Endodermal cell (in vitro differentiated cells): ENCODE measurements at places on chromosomes 3 and 15. TPM values are rescaled to one million over a fixed set of nuclear protein-coding genes. Genes with fewer than 3 reads are reported as not detected.
A peak's percentile ranks its signal among the peaks of the same experiment; 100 is the strongest.

The TF gene
- total RNA-seq: 1.3 to 4.1 TPM (median 3.0 TPM) in 3 replicates

The DNAH1 gene
- 2.9 to 6.7 TPM (median 5.5 TPM) in 3 replicates for total RNA-seq

The GABRG3 gene
- total RNA-seq: 0.53 to 0.84 TPM in 2 of 3 replicates, not detected in the other

The A4GNT gene
- not detected in 3 replicates for total RNA-seq

The CISH gene
- 1.6 and 2.0 TPM in 2 replicates for total RNA-seq

- no peaks in the 10 kb centered on the region for H3K36me3 ChIP-seq
- no peak for DNase-seq
- H3K27ac ChIP-seq: no peak overlapping the region
- H3K4me3 ChIP-seq: no peak overlapping the region
- no peaks in the 10 kb centered on the region for H3K4me1 ChIP-seq
- no peaks in the 10 kb centered on the region for H3K27me3 ChIP-seq
Observed at GRCh38 chr3:158781191-158781590, 20.7 kb upstream of the MFSD1 start.

DNA sequence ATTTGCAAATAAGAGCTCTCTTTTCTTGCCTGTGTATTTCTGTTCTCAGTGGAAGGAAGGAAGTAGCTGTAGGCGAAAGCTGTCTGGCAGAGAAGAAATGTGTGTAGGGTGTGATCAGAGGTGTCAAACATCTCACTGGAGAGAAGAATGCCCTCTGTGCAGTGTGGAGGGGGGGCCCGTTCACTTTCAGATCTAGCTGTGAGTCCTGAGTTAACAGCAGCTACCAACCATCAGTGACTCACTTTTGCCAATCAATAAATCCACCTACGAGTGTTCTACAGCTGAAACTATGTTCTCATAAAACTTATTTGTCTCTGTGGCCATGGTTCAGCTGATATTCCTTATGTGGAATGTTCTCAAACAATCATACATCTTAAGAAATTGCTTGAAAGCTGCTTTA, 103.7 kb downstream of the FRMD4B start:
- no peaks in the 10 kb centered on the region for H3K36me3 ChIP-seq
- no peak for DNase-seq
- no peaks in the 10 kb centered on the region for H3K4me1 ChIP-seq
- H3K4me3 ChIP-seq: no peak overlapping the region

GRCh38 chr3:175274474-175275218, 415.5 kb downstream of the NAALADL2 start:
- no peak overlapping the region for H3K4me3 ChIP-seq
- no peaks in the 10 kb centered on the region for H3K4me1 ChIP-seq
- H3K27ac ChIP-seq: no peak overlapping the region

- H3K36me3 ChIP-seq: no peaks in the 10 kb centered on the region
- no peak overlapping the region for H3K27ac ChIP-seq
- H3K4me3 ChIP-seq: peak overlapping the region; percentile 66
- DNase-seq: peak; percentile 81
Observed at GRCh38 chr3:13282358-13282985, 137.7 kb downstream of the NUP210 start.

GRCh38 chr15:75694241-75695182, 18.1 kb downstream of the CSPG4 start:
- H3K27ac ChIP-seq: peak overlapping the region; percentile 41
- no peaks in the 10 kb centered on the region for H3K27me3 ChIP-seq
- H3K36me3 ChIP-seq: no peaks in the 10 kb centered on the region
- peak; percentile 90 for DNase-seq
- peaks cover 14% of the 10 kb centered on the region for H3K4me1 ChIP-seq

GRCh38 chr3:27311400-27311799, 57.8 kb downstream of the NEK10 start:
- no peak overlapping the region for H3K27ac ChIP-seq
- H3K4me1 ChIP-seq: no peaks in the 10 kb centered on the region
- H3K36me3 ChIP-seq: no peaks in the 10 kb centered on the region
- H3K4me3 ChIP-seq: no peak overlapping the region
- H3K27me3 ChIP-seq: no peaks in the 10 kb centered on the region

GRCh38 chr3:12170207-12170606, 11.5 kb upstream of the TIMP4 start:
- no peak overlapping the region for H3K4me3 ChIP-seq
- no peak overlapping the region for H3K27ac ChIP-seq
- no peaks in the 10 kb centered on the region for H3K27me3 ChIP-seq
- no peak for DNase-seq
- no peaks in the 10 kb centered on the region for H3K4me1 ChIP-seq

- H3K4me3 ChIP-seq: no peak overlapping the region
- no peak overlapping the region for H3K27ac ChIP-seq
- H3K36me3 ChIP-seq: no peaks in the 10 kb centered on the region
- DNase-seq: no peak
- no peaks in the 10 kb centered on the region for H3K27me3 ChIP-seq
Observed at GRCh38 chr15:44308415-44308814, 19.9 kb downstream of the GOLM2 start.

DNA sequence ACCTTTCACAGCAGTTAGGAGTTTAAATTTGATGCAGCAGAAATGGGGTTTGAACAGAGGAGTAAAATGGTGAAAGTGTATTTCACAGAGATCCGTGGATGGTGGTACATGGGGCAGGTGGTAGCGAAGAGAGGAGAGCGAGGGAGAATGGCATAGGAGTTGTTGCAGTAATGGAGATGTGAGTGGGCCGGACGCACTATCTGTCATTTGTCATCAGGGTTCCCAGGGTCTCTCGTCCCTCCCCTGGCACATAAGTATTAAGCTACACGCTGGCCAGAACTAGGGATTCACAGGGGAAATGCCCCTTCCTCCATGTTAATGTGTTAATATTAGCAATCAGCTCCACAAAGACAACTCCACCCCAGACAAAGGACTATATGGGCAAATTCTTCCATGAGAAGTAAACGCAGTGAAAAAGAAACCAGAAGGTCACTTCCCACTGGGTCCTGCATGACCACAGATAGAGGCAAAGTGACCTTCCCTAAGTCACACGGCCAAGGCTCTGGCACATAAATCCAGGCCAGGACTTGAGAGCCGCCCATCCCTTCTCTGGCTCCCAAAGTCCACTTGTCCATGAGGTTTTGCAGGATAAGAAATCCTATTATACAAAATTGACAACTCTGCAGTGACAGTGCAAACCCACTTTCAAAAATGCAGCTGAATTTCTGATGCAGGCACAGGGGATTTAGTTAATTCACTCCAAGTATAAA, 42.5 kb downstream of the ANXA2 start:
- no peak for DNase-seq
- no peaks in the 10 kb centered on the region for H3K4me1 ChIP-seq
- H3K27ac ChIP-seq: no peak overlapping the region
- H3K4me3 ChIP-seq: no peak overlapping the region

DNA sequence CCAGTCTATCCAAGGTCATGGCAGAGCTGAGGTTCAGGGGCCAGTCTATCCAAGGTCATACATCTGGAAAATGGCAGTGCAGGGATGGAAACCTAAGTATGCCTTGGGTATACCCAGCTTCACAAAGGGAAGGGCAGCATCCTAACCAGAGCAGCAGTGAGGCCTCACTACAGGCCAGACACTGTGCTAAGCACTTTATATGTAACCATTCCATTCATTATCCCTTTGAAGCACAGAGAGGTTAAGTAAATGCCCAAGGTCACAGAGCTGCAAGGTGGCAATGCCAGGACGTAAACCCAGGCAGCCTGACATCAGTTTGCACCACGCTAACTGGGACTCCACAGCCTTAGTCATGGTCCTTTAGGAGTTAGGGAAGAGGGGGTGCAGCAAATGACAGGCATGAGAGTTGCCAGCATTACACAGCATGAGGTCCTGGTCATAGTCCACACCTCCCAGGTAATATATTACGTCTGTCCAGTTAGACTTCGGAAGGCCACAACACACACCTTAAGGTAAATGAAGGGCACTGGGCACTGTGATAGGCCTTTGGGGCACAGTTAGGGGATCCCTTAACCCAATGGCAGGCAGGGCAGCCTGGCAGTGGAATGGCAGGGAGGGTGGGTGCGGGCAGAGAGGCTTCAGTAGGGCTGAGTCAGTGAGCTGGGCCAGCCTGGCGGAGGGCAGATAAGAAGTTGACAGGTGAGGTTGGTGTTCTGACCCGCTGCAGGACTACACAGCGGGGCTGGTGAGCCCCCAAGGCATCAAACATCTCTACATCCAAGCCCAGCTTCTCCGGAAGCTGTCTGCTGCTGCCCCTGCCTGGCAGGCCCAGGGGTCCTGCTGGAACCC, 21.1 kb upstream of the CORO2B start:
- DNase-seq: peak; percentile 44
- H3K4me1 ChIP-seq: peaks cover 3% of the 10 kb centered on the region
- H3K36me3 ChIP-seq: no peaks in the 10 kb centered on the region
- H3K27ac ChIP-seq: no peak overlapping the region
- peaks cover 22% of the 10 kb centered on the region for H3K27me3 ChIP-seq

DNA sequence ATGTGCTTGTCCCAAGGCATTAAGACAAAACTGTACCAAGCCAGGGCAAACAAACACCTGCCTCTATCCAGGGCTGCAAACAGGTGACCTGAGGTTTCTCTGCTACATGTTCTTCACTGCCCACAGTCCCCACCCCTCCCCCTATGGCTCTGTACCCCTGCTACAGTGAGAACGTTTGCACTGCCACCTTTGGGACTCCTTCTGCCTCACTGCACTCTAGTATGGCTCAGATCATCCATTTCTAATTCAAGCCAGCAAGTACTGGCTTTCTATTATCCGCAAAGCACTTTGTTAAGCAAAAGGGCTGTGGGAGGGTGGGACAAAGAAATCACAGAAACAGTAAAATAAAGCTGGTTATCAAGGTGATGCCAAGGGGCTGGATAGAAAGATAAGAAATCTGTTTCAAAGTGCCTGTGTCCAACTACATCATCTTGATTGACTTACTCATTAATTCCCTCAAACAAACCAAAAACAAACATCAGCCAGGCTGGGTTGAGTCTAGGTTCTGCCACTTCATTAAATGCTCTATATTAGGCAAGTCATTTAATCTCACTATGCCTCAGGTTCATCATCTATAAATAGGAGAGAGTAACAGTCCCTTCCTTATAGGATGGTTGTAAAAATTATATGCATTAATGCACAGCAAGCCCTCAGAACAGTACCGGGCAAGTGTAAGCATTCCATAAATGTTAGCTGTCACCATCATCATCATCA, 95.3 kb downstream of the PDZRN3 start:
- H3K27ac ChIP-seq: no peak overlapping the region
- H3K36me3 ChIP-seq: peaks cover 5% of the 10 kb centered on the region
- H3K27me3 ChIP-seq: no peaks in the 10 kb centered on the region
- H3K4me3 ChIP-seq: no peak overlapping the region
- DNase-seq: no peak
- no peaks in the 10 kb centered on the region for H3K4me1 ChIP-seq

DNA sequence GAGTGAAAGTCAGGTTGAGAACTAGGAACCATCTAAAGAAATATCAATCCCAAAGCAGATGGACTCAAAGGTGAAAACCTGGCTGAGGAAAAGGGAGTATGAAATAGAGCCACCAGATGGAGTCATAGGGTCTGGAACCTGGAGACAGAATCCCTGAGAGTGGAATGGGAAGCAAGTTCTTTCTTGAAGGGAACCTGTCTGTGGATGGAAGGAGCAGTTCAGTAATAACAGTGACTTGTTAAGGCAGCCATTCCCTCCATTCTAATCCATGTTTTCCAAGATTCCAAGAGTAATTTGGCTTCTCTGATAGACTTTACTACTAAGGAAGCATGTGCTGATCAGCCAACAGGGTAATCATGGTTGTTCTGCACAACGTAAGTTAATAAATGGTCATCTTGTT, 22.5 kb upstream of the AQP9 start:
- no peaks in the 10 kb centered on the region for H3K27me3 ChIP-seq
- H3K4me1 ChIP-seq: no peaks in the 10 kb centered on the region

- peaks cover 6% of the 10 kb centered on the region for H3K4me1 ChIP-seq
- no peaks in the 10 kb centered on the region for H3K27me3 ChIP-seq
- no peak for DNase-seq
- no peaks in the 10 kb centered on the region for H3K36me3 ChIP-seq
- no peak overlapping the region for H3K27ac ChIP-seq
- no peak overlapping the region for H3K4me3 ChIP-seq
Observed at GRCh38 chr3:192422321-192422996, 304.9 kb downstream of the FGF12 start.

DNA sequence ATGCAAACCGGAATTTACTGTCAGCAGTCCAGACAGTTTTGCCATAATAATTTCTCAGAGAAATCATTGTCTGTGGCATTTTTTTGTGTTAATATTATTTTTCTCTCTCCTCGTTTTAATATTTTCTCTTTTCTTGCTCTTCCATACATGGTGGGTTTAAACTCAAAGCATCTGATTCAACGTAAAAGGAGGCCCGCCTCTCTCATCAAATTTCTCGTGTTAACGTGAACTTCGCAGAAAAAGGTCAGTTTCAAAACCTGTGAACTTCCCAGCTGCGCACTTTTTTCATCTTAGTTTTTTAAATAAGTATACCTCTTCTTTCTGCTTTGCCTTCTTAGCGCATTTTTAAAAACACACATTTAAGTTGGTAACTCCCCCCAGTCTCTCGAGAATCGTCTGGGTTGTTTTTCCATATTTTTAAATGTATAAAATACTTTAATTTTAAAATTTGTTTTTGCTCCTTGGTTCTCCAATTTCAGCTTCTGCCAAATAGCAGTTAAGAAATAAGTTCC, 9.1 kb downstream of the SHOX2 start:
- peaks cover 10% of the 10 kb centered on the region for H3K4me1 ChIP-seq
- no peaks in the 10 kb centered on the region for H3K36me3 ChIP-seq
- H3K27ac ChIP-seq: no peak overlapping the region
- H3K27me3 ChIP-seq: peaks cover 98% of the 10 kb centered on the region
- no peak for DNase-seq

DNA sequence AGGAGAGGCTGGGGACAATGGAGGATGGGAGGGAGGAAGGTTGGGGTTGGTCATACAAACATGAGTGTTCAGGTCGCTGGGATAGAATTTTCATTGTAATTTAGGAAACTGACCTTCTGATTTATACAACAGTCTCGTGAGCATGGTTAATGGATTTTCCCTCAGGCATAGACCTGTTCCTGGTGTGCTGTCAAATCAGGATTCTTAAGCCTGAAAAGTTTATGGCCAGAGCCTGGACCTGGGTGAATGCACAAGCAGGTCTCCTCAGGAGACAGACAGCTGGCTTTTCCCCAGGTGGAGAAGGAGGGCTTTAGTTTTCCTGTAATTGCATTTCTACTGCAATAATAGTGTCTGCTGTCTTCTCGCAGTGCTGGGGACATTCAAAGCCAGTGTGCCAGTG, 338.0 kb downstream of the SHQ1 start:
- no peak for DNase-seq
- no peak overlapping the region for H3K4me3 ChIP-seq
- H3K27me3 ChIP-seq: no peaks in the 10 kb centered on the region
- no peaks in the 10 kb centered on the region for H3K36me3 ChIP-seq
- no peaks in the 10 kb centered on the region for H3K4me1 ChIP-seq

- H3K4me1 ChIP-seq: no peaks in the 10 kb centered on the region
- no peaks in the 10 kb centered on the region for H3K36me3 ChIP-seq
- H3K27ac ChIP-seq: no peak overlapping the region
- no peak for DNase-seq
- no peaks in the 10 kb centered on the region for H3K27me3 ChIP-seq
Observed at GRCh38 chr3:189132839-189133238, 38.9 kb upstream of the TPRG1 start.
